ENCODE measurements at places on chromosomes 16 and 17.

DNA sequence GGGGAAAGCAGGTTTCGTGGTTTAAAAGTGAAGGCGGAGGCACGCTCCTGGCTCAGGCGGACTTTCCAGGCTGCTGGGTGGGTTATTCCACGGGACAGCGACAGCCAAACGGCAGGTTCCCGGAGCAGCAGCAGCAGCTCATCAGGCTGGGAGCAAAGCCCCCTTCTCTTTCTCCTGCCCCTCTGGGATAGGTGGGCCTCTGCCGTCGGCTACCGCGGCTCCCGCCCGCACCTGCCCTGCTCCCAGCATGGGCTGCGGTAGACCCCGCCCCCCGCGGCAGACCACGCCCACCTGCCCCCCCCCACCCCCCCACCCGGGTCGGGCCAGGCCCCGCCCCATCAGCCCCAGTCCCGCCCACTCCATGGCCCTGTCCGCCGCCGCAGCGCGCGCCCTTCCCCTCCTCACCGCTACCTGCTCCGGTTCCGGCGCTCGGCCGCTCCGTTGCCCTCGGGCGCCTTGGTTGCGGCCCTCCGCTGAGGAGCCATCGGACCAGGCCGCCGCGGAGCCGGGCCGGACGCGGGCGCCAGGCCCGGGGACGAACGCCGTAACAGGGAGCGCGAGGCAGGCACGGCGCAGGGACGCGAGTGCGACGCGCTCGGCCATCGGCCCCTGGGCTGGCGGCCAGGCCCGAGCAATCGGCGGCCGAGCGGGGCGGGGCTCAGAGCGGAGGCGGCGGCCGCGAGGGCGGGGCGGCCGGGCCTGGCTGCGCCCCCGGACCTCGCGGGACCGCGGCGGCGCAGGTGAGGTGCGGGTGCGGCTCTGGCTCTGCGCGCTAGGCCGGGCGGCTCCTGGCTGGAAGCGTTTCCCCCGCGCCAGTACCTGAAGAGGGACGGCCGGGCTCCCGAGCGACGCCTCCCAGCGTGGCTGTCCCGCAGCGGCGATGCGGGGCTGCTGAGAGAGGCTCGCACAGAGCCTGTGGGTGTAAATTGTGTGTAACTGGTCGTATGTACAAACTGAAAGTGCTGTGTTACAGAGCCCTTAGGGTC lies at the start of the genes HEXD and OGFOD3:
HEXD (plus strand) TSS at position 347 of the 986 bp plus-strand sequence. CDS start 1,453 bp downstream, outside the sequence.
OGFOD3 (minus strand) TSS at position 586 of the 986 bp plus-strand sequence; CDS start at position 485, 101 bp downstream.
- H3K4me1 ChIP-seq: peaks cover 27% of the 10 kb centered on the region
- H3K27me3 ChIP-seq: no peaks in the 10 kb centered on the region
- DNase-seq: peak; percentile 83
- peaks cover 18% of the 10 kb centered on the region for H3K36me3 ChIP-seq
- H3K27ac ChIP-seq: peak within 1 kb of the TSS; percentile 25

GRCh38 chr16:88856828-88857727 lies at the start of the genes GALNS and TRAPPC2L:
TSS of gene GALNS (minus strand) at chr16:88856947. CDS start at chr16:88856877, 70 bp downstream.
TSS of gene TRAPPC2L (plus strand) at chr16:88857127. CDS start at chr16:88857151, 24 bp downstream.
- H3K4me1 ChIP-seq: peaks cover 29% of the 10 kb centered on the region
- H3K27ac ChIP-seq: peak within 1 kb of the TSS; percentile 88
- H3K27me3 ChIP-seq: no peaks in the 10 kb centered on the region
- H3K4me3 ChIP-seq: peak within 1 kb of the TSS; percentile 99

GRCh38 chr16:65392806-65393565 lies 271.1 kb upstream of the CDH11 start:
- no peak overlapping the region for H3K4me3 ChIP-seq
- no peak for DNase-seq
- no peaks in the 10 kb centered on the region for H3K4me1 ChIP-seq
- H3K36me3 ChIP-seq: no peaks in the 10 kb centered on the region

DNA sequence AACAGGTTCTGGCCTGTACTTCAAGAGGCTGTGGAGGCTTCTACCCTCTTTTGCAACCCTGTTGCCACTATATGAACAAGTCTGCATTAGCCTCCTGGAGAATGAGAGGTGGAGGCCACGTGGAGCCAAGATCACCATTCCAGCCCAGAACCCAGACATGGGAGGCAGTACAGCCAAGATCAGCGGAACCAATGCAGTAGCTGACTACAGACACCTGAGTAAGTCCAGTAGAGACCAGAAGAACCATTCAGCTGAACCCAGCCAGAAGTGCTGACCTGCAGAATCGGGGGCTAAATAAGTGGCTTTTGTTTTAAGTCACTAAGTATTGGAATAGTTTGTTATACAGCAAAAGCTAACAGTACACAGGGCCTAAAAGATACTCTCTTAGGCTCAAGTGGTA lies 12.1 kb downstream of the FAM20A start:
- H3K27ac ChIP-seq: no peak overlapping the region
- H3K4me1 ChIP-seq: no peaks in the 10 kb centered on the region
- no peaks in the 10 kb centered on the region for H3K36me3 ChIP-seq
- H3K4me3 ChIP-seq: no peak overlapping the region
- DNase-seq: no peak

- H3K4me1 ChIP-seq: peaks cover 93% of the 10 kb centered on the region
- H3K36me3 ChIP-seq: peaks cover 53% of the 10 kb centered on the region
- H3K4me3 ChIP-seq: no peak overlapping the region
Observed at GRCh38 chr16:28183484-28183883, 28.3 kb downstream of the XPO6 start.

DNA sequence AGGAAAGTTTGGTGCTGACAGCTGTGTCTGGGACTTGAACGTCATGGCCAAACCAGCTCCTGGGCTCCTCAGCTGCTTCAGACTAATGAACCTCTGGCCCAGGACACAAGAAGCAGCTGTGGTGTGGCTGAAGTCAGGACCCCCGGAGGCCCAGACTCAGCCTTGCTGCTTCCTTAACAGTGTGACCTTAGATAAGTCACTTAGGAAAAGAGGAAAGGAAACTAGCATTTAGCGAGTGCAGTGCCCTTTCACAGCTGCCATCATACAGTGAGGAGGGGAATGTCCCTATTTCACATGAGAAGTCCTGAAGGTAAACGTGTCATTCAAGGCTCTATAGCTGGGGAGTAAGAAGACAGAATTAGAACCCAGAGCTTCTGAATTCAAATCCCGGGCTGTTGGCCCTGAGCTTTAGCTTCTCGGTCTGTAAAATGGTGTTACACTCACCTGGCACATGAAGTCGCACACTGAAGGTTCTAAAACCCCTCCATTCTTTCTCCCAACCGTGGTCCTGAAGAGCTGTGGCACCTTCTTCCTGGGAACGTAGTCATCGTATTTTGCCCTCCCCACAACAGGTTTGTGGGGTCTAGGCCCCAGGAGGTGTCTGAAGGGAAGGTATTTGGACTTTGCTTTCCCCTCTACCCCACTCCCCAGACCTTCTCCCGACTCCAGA lies 910 bp upstream of the RAMP2 start:
- peaks cover 9% of the 10 kb centered on the region for H3K4me1 ChIP-seq
- peaks cover 50% of the 10 kb centered on the region for H3K27me3 ChIP-seq
- H3K4me3 ChIP-seq: no peak overlapping the region
- no peak for DNase-seq
- H3K27ac ChIP-seq: no peak overlapping the region
- H3K36me3 ChIP-seq: no peaks in the 10 kb centered on the region

GRCh38 chr16:62597875-62598274 lies 561.6 kb upstream of the CDH8 start:
- no peaks in the 10 kb centered on the region for H3K36me3 ChIP-seq
- no peaks in the 10 kb centered on the region for H3K27me3 ChIP-seq
- no peak for DNase-seq
- no peaks in the 10 kb centered on the region for H3K4me1 ChIP-seq

- no peak overlapping the region for H3K27ac ChIP-seq
- H3K27me3 ChIP-seq: peaks cover 6% of the 10 kb centered on the region
- H3K36me3 ChIP-seq: no peaks in the 10 kb centered on the region
- peak; percentile 74 for DNase-seq
- no peaks in the 10 kb centered on the region for H3K4me1 ChIP-seq
Observed at GRCh38 chr17:44522883-44523671, 19.9 kb upstream of the GPATCH8 start.

DNA sequence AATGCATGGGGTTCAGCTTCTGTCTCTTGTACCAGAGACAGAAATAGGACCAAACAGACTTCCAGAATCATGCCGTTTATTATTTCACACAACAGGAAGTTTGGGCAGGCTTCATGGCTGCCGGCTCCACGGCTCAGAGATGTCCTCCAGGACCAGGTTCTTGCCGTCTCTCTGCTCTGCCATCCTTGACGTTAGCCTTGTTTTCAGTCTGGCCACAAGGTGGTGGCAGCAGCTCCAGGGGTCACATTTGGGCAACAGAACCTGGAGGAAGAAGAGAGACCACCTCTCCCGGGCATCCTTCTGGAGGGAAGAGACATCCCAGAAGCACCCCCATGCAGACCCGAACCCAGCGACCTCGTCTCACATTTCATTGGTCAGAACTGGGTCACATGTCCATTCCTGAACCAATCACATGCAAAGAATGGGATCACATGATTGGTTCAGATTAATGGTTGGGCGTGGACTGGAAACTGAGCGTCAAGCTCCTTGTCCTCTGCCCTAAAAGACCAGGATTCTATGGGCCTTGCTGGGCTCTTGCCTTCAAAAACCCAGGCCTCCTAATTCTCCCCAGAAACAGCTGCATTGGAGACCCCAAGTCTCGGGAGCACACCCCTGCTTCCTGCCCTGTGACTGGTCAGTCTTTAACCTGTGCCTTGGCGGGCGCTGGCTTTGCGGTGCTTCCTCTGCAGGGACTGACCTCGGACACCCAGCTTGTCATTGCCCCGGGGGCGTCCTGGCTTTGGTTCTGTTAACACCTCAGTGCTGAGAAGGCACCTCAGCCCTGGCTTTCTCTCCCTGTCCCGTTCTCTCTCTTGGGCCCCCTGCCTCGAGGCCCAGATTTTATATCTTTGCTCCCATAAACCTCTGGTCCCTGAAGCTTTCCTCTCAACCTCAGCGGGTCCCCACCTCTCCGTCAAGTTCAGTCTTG lies 63.3 kb downstream of the IRF8 start:
- no peak for DNase-seq
- peaks cover 31% of the 10 kb centered on the region for H3K4me1 ChIP-seq
- H3K36me3 ChIP-seq: peaks cover 2% of the 10 kb centered on the region
- H3K27ac ChIP-seq: peak overlapping the region; percentile 12
- H3K27me3 ChIP-seq: peaks cover 3% of the 10 kb centered on the region
- no peak overlapping the region for H3K4me3 ChIP-seq

DNA sequence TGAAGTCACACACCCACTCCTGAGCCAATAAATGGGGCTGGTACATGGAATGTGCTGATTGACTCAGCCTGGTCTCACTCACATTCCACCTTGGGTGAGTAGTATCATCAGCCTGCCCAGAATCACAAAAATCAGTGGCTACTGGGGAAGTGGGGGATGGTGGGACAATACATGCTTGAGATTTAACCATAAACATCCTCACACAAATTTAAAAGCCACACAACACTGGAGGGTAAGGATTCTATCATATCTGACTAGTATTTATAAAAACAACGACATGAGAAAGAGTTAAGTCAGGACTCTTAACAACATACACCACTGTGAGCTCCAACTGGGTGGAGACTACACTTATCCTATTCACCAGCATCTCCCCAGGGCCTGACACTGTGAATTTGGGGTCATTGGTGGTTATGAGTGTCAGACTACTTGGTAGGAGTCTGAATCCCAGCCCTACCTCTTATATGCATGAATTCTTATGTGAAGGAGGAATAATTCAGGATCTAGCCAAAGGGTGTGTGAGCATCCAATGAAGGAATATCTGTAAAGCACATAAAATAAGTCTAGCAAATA lies 26.0 kb upstream of the IRX6 start:
- H3K36me3 ChIP-seq: no peaks in the 10 kb centered on the region
- no peak overlapping the region for H3K4me3 ChIP-seq
- no peaks in the 10 kb centered on the region for H3K27me3 ChIP-seq
- no peaks in the 10 kb centered on the region for H3K4me1 ChIP-seq

DNA sequence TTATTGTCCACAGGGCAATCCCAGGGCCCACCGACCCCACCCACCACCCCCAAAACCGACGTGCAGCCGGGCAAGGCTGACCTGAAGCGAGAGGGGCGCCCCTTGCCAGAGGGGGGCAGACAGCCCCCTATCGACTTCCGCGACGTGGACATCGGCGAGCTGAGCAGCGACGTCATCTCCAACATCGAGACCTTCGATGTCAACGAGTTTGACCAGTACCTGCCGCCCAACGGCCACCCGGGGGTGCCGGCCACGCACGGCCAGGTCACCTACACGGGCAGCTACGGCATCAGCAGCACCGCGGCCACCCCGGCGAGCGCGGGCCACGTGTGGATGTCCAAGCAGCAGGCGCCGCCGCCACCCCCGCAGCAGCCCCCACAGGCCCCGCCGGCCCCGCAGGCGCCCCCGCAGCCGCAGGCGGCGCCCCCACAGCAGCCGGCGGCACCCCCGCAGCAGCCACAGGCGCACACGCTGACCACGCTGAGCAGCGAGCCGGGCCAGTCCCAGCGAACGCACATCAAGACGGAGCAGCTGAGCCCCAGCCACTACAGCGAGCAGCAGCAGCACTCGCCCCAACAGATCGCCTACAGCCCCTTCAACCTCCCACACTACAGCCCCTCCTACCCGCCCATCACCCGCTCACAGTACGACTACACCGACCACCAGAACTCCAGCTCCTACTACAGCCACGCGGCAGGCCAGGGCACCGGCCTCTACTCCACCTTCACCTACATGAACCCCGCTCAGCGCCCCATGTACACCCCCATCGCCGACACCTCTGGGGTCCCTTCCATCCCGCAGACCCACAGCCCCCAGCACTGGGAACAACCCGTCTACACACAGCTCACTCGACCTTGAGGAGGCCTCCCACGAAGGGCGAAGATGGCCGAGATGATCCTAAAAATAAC lies 3.0 kb downstream of the SOX9 start:
- H3K4me3 ChIP-seq: no peak overlapping the region
- H3K27ac ChIP-seq: peak overlapping the region; percentile 27
- peaks cover 6% of the 10 kb centered on the region for H3K36me3 ChIP-seq
- DNase-seq: no peak
- H3K27me3 ChIP-seq: peaks cover 59% of the 10 kb centered on the region

DNA sequence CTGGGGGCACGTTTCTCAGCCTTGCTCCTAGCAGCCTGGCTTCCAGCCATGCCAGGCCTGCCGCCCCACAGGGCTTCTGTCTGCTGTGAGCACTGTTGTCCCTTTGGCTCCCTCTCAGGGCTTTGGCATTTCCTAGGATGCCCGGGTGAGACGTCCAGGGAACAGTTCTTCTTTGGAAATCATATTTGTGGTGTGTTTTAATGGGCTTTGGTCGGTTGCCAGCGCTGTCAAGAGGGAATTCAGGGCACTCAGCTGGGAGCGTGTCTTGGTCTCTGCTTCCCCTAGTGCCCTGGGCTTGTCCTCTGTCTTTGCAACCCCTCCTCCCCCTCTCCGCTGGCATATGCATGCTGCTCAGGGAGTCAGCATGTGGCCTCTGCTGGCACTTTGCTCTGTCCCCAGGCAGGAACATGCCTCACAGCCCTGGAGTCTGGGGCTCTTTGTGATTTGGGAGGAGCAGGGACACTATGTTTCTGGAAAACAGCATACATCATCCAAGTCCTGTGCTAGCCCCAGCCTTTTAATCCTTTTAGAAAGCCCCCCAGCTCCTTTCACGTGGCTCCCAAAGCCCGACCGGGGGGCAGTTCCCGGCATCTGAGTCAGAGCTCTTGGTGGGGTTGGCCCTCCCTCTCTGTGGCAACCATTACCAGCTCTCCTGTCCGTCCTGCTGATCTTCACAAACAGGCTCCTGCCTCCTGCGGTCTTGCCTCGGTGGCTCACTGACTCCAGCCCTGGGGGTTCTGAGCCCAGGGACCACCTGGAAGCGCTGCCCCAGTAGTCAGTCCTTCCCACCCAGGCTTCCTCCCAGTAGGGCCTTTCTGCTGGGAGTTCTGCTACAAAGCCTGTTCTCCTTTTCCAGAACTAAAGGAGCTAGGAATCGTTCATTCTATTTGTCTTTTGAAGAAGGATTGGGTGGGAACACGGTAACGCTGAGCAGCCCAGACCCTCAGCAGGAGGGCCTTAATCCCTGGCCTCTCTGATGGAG lies 26.7 kb downstream of the SAP30BP start:
- peaks cover 23% of the 10 kb centered on the region for H3K36me3 ChIP-seq
- H3K4me1 ChIP-seq: peaks cover 37% of the 10 kb centered on the region
- H3K27me3 ChIP-seq: no peaks in the 10 kb centered on the region
- no peak overlapping the region for H3K4me3 ChIP-seq
- DNase-seq: no peak

Data from activated naive CD8-positive, alpha-beta T cell treated with anti-CD3 and anti-CD28 coated beads, Interleukin-2, amount 50 U/mL, for 24 hours (primary cell).